ENCODE measurements at places on chromosomes 12 and 14. TPM values are rescaled to one million over a fixed set of nuclear protein-coding genes. Genes with fewer than 3 reads are reported as not detected.

Gene HOXC4
- 100 TPM for polyA plus RNA-seq

Gene OTOGL
- polyA plus RNA-seq: 0.54 TPM

DNA sequence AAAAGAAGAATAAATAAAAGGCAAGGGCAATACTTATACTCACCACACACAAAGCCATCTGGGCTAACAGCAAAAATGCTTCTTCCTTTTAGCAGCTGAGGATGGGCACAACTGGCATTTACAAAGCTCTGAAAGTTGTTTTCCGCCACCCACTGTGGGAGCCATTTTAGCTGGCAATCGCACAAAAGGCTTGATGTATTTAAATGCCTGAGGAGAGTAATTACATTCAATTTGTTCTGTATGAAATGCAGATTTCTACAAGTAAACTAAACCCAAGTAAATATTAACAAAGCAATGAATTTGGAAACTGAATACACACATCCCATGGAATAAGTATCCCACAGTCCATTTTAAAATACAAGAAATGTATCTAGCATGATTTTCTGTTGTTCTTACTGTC, 37.5 kb downstream of the LRIG3 start:
- H3K4me1 ChIP-seq: no peaks in the 10 kb centered on the region
- H3K4me3 ChIP-seq: no peak overlapping the region
- H3K36me3 ChIP-seq: peaks cover 3% of the 10 kb centered on the region
- no peaks in the 10 kb centered on the region for H3K27me3 ChIP-seq
- no peak overlapping the region for H3K27ac ChIP-seq

DNA sequence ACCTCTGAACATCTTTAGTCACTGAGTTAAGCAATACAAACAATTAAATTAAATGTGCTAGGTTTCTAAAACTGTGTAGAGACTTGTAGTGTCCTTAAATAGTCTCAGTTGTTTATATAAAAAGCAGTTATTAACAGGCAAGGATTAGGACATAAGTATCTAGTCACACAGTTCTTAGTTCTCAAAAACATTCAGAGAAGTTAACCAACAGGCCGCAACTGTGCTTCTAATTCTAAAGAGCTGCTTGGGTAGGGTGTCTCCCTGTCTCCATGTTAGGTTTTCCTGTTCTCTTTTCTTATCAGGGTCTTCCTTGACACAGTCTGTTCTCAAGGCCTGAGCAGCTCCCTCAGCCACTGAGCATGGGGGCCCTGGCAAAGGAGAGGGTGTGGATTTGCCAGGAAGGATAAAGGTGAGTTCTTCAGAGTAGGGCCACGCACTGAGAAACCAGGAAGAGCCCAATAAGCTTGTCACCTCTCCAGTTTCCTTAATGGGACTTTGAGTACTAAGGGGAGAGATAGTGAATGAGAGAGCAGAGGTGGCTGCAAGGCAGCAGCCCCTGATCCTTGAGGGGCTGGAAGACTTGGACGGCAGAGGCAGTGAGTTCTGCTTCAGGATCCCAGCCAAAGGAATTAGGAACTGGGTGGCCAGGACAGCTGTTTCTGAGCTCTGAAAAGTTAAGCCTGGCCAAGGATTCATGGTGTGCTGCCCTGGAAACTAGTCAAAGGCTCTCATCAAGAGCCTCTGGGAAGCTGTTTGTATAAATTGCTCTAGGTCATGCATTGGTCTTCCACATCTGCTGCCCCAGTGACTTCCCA, 177.3 kb downstream of the MYRFL start:
- H3K4me1 ChIP-seq: no peaks in the 10 kb centered on the region
- no peak overlapping the region for H3K27ac ChIP-seq
- H3K36me3 ChIP-seq: no peaks in the 10 kb centered on the region
- H3K27me3 ChIP-seq: no peaks in the 10 kb centered on the region
- peak; percentile 2 for DNase-seq
- H3K4me3 ChIP-seq: no peak overlapping the region

DNA sequence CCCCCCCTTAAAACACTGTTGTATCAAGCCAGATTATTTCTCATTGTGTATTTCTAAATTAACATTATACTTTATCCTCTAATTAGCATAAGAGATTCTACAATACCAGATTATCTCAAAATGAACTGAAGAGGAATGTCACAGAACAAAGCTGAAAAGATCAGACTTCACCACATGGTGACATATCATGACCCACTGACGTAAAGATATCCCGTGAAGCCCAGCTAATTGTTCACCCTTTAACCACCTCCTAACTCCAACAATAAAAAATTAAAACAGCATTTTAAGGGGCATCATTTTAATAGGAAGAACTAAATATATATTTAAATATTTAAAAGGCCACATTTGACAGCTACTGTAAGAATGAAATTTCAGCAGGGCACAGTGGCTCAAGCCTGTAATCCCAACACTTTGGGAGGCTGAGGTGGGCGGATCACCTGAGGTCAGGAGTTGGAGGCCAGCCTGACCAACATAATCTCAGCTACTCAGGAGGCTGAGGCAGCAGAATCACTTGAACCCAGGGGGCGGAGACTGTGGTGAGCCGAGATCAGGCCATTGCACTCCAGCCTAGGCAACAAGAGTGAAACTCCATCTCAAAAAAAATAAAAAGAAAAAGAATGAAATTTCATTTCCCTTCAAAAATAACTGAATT, 29.0 kb downstream of the CDK17 start:
- peaks cover 9% of the 10 kb centered on the region for H3K4me1 ChIP-seq
- no peak for DNase-seq
- H3K36me3 ChIP-seq: no peaks in the 10 kb centered on the region
- no peak overlapping the region for H3K4me3 ChIP-seq

Gene INSM2
- polyA plus RNA-seq: 0.44 TPM

Gene IL23A
- polyA plus RNA-seq: 0.46 TPM

GRCh38 chr12:40138526-40138925, 32.6 kb upstream of the SLC2A13 start:
- no peak for DNase-seq
- H3K36me3 ChIP-seq: no peaks in the 10 kb centered on the region
- H3K4me3 ChIP-seq: no peak overlapping the region
- H3K4me1 ChIP-seq: no peaks in the 10 kb centered on the region
- no peak overlapping the region for H3K27ac ChIP-seq
- no peaks in the 10 kb centered on the region for H3K27me3 ChIP-seq

Gene TMEM63C
- 24.6 TPM for polyA plus RNA-seq

GRCh38 chr12:119870457-119870856, 6.7 kb downstream of the CIT start:
- no peak overlapping the region for H3K4me3 ChIP-seq

- DNase-seq: no peak
- H3K4me3 ChIP-seq: no peak overlapping the region
- H3K4me1 ChIP-seq: no peaks in the 10 kb centered on the region
These were observed 126.0 kb upstream of the KITLG start for GRCh38 chr12:88706286-88706685.

Gene KTN1
- polyA plus RNA-seq: 164 TPM

GRCh38 chr12:25623816-25624215, 70.7 kb upstream of the LMNTD1 start:
- no peaks in the 10 kb centered on the region for H3K36me3 ChIP-seq
- no peaks in the 10 kb centered on the region for H3K4me1 ChIP-seq
- no peak overlapping the region for H3K4me3 ChIP-seq
- no peak overlapping the region for H3K27ac ChIP-seq

Gene NFE2
- 1.3 TPM for polyA plus RNA-seq

Gene AKAP3
- polyA plus RNA-seq: 2.0 TPM

DNA sequence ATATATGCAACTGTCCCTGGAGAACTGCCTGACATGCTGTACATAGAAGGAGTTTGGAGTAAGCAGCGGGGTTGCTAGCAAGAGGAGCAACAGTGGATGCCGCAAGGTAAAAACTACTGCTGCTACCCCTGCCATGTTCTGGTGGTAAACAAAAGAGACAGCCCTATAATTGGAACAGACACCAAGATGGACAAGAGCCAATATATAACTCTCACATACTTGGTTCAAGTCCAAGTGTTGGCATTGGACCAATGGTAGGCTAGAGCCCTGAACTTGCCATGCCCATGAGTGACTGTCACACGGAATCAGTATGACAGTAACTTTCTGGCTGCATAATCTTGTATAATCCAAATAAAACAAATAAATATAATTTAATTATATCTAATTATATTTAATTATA, 13.7 kb downstream of the ATXN7L3B start:
- H3K4me3 ChIP-seq: no peak overlapping the region
- H3K4me1 ChIP-seq: no peaks in the 10 kb centered on the region
- no peaks in the 10 kb centered on the region for H3K36me3 ChIP-seq

DNA sequence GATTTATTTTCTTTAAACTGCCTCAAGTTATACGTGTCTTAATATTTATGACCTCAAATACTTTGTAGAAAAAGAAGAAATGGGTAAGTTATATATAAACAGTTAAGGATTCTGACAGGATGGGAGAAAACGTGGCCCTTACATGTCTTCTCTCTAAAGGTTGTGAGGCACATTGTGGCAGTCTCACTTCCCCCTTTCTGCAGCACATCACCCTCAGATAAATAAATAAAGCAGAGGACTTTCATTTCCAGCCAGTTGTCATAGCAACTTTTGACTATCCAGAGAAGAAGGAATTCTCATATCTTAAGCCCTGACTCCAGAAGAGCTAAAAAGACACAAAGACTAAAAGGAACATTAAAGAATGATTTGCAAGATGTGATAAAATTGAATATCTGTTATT, 28.8 kb upstream of the CEP83 start:
- DNase-seq: no peak
- no peaks in the 10 kb centered on the region for H3K36me3 ChIP-seq
- H3K27ac ChIP-seq: no peak overlapping the region

- no peaks in the 10 kb centered on the region for H3K4me1 ChIP-seq
- DNase-seq: no peak
- H3K27me3 ChIP-seq: no peaks in the 10 kb centered on the region
- H3K27ac ChIP-seq: no peak overlapping the region
These were observed 156.9 kb downstream of the CAND1 start for GRCh38 chr12:67426067-67426466.

GRCh38 chr12:122350141-122350848, 72.2 kb downstream of the CLIP1 start:
- no peak overlapping the region for H3K27ac ChIP-seq
- no peaks in the 10 kb centered on the region for H3K27me3 ChIP-seq
- DNase-seq: peak; percentile 31
- H3K36me3 ChIP-seq: peaks cover 50% of the 10 kb centered on the region

GRCh38 chr12:1661553-1662335, 29.1 kb upstream of the ADIPOR2 start:
- H3K27me3 ChIP-seq: peaks cover 5% of the 10 kb centered on the region
- peaks cover 22% of the 10 kb centered on the region for H3K4me1 ChIP-seq
- no peaks in the 10 kb centered on the region for H3K36me3 ChIP-seq
- H3K4me3 ChIP-seq: peak overlapping the region; percentile 66
- peak; percentile 90 for DNase-seq
- H3K27ac ChIP-seq: peak overlapping the region; percentile 67

Gene TMEM132C
- polyA plus RNA-seq: 23.1 TPM

DNA sequence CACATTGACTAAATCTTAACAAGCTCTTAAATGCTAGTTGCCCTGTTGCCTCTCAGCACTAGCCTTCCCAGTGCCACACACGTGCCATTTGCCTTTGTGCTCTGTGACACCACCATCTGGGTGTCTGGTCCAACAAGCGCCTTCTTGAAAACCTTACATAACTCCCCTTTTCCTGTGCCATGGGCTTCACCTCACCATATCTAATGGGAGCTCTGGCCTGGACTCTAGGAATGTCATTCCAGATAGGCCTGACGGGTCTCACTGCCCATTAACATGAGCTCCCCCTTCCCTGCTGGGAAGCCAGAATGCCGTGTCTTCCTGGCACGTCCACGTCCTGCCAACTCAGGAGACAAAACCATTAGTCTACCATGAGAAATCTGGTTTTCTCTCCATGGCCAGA, 24.4 kb downstream of the SSPN start:
- H3K36me3 ChIP-seq: no peaks in the 10 kb centered on the region
- no peak for DNase-seq
- H3K27me3 ChIP-seq: no peaks in the 10 kb centered on the region
- H3K4me3 ChIP-seq: no peak overlapping the region
- H3K4me1 ChIP-seq: no peaks in the 10 kb centered on the region
- H3K27ac ChIP-seq: no peak overlapping the region

DNA sequence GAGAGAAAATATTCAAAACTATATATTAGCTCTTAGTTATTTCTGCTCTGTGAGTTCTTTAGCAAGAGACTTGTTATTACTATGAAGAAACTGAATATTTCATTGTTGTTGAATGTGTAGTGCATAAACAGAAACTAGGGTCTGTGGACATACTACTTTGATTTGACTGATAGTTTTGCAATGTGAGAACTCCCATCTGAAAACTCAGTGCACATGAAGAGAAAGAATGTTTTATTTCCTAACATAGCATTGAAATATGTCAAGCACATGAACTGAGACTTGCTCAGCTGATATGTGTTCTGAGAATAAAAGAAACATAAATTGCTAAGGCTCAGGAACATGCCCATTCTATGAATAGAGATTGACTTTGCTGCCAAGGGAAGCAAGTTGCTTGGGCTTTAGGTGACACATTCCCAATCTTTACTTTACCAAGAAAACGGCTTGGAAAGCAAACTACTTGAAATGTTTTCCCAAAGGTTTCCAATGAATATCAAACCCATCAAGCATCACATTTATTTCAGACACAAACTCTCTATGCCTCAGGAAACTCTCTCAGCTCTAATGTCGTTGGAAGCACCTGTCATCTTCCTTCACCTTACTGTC, 290.4 kb downstream of the SLC16A7 start:
- no peak overlapping the region for H3K4me3 ChIP-seq
- no peak for DNase-seq
- H3K4me1 ChIP-seq: no peaks in the 10 kb centered on the region
- no peaks in the 10 kb centered on the region for H3K36me3 ChIP-seq

Gene NAV3
- 41.9 TPM for polyA plus RNA-seq

GRCh38 chr12:12265035-12265434, 1.8 kb downstream of the LRP6 start:
- H3K27me3 ChIP-seq: no peaks in the 10 kb centered on the region
- peak overlapping the region; percentile 97 for H3K4me3 ChIP-seq
- H3K36me3 ChIP-seq: peaks cover 2% of the 10 kb centered on the region
- H3K4me1 ChIP-seq: peaks cover 8% of the 10 kb centered on the region

- no peak for DNase-seq
- peaks cover 20% of the 10 kb centered on the region for H3K4me1 ChIP-seq
- H3K27me3 ChIP-seq: peaks cover 5% of the 10 kb centered on the region
- no peak overlapping the region for H3K27ac ChIP-seq
- H3K36me3 ChIP-seq: no peaks in the 10 kb centered on the region
These were observed 78.7 kb downstream of the NEDD1 start for GRCh38 chr12:96985515-96986362.

GRCh38 chr12:46409974-46410373, 37.4 kb upstream of the SLC38A2 start:
- no peaks in the 10 kb centered on the region for H3K36me3 ChIP-seq
- H3K4me1 ChIP-seq: no peaks in the 10 kb centered on the region
- no peaks in the 10 kb centered on the region for H3K27me3 ChIP-seq

GRCh38 chr12:60872219-60872618, 1276.4 kb downstream of the SLC16A7 start:
- H3K4me1 ChIP-seq: no peaks in the 10 kb centered on the region
- no peaks in the 10 kb centered on the region for H3K36me3 ChIP-seq
- no peak overlapping the region for H3K27ac ChIP-seq
- no peak for DNase-seq

- H3K27me3 ChIP-seq: no peaks in the 10 kb centered on the region
- no peaks in the 10 kb centered on the region for H3K36me3 ChIP-seq
- no peak overlapping the region for H3K27ac ChIP-seq
These were observed 25.6 kb downstream of the TESC start for GRCh38 chr12:117073611-117074010.

Measured in spinal cord (tissue), 10 donors.